SHP77 treated with DMSO at 0.1 percent for 48 hours (cell line): ENCODE measurements at places on chromosomes 3 and 15.

DNA sequence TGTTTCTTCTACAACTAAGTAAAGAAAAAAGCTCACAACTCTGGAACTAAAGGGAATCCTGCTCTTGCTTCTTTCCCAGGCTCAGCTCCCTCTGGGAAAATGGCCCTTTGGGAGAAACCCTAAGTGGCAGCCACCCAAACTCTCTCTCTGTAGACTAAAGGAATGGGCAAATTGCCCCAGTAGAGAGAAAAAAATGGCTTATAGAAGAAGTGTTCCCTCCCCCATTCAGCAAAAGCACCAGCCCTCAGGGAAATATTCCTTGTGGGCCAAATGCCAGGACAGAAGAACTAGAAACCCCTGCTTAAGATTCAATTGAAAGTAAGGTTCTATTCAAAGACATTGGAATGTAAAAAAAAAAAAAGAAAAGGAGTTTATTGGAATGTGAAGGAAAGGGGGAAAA is 603.7 kb upstream of the ALCAM start:
- no peak for DNase-seq

- DNase-seq: no peak
Observed at GRCh38 chr15:60912984-60913697, 316.0 kb downstream of the RORA start.

DNA sequence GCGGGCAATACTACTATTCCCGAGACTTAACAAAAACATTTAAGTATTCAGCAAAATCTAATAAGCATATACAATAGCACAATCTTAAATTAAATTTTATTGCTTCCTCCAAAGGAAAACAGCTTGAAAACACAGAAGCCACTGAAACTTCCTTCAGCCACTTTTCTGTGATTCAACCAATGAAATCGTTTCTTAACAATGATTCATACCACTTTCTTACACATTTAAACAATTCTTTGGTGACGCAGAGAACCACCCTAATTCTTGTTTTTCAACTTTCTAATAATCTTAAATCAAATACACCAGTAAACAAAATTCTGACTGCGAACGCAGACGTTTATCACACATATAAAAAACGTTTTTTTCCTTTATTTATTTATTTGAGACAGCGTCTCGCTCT is 4.1 kb downstream of the TJP1 start:
- no peak for DNase-seq

DNA sequence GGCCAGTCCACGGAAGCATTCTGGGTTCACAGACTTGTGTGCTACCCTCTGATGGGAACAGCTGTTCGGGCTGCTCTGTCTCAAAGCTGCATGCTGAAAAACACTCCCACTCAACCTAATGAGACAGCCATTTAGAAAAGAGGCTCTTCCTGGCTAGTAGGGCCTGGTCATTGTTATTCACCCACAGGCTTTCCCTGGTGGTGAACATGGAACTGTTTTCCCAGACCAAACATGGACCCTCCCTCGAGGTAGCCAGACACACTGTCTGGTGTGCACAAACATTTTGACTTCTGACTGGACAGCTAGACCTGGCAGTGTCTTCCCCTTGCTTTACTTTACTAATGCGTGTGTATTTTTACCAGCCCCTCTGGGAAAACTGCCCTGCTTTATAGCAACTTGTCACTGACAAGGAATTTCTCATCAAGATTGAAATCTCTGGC is 39.0 kb downstream of the MECOM start:
- DNase-seq: no peak

DNA sequence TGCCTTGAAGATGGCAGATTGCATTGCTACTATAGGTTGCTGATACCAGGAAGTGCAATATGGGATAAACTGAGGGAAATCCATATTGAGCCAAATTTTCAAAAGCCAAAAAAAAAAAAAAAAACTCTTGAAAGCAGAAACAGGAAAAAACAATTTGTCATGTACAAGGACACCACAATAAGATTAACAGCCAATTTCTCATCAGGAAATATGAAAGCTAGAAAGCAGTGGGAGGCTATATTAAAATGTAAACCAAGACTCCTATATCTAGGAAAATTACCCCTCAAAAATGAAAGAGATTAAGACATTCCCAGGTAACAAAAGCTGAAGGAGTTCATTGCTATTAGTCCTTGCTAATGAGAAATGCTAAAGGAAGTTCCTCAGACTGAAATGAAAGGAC is 462.8 kb upstream of the DPH6 start:
- DNase-seq: no peak

GRCh38 chr15:48984021-48984710 is 20.4 kb upstream of the SHC4 start:
- no peak for DNase-seq
